Pancreas (tissue), 10 donors: ENCODE measurements at places on chromosomes 2 and 18.

DNA sequence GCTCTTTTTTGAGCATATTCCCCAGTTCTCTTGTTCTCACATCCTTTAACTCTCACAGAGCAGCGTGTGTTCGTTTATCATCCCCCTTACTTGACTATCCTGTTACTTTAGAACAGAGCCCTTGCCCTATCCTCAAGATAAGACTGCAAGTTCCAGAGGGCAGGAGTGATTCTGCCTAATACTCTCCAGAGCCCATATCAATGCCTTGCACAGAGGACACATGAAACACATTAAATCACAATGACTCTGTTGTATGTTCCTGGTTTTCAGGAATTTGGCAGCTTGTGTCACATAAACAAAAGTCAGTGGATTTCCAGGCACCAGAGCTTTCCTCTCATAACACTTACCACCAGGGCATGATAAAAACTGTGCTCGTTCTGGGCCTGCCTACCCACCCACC, 156.7 kb downstream of the RNF144A start:
- no peak for DNase-seq

- no peak for DNase-seq
Observed at GRCh38 chr2:196617430-196617829, 22.1 kb upstream of the CCDC150 start.

GRCh38 chr2:83584672-83585071, 874.4 kb downstream of the SUCLG1 start:
- DNase-seq: no peak

DNA sequence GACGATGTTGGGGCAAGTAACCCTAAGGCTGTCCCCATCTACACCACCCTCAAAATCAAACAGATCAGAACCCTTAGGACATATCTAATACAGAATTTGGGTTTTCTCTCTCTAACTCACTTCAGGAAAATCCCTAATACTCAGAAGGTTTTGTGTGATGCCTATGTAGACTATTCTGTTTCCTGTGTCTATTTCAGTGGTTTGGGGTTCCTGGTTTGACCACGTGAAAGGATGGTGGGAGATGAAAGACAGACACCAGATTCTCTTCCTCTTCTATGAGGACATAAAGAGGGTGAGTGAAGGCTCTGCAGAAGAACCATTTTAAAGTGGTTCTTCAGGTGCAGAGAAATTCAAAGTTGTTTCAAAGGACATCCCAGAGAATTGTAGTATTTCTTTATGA, 16.3 kb downstream of the SULT1C2 start:
- no peak for DNase-seq

GRCh38 chr2:850429-850828, 100.2 kb upstream of the SNTG2 start:
- no peak for DNase-seq

- DNase-seq: no peak
Observed at GRCh38 chr18:32749809-32750208, 23.0 kb downstream of the KLHL14 start.

DNA sequence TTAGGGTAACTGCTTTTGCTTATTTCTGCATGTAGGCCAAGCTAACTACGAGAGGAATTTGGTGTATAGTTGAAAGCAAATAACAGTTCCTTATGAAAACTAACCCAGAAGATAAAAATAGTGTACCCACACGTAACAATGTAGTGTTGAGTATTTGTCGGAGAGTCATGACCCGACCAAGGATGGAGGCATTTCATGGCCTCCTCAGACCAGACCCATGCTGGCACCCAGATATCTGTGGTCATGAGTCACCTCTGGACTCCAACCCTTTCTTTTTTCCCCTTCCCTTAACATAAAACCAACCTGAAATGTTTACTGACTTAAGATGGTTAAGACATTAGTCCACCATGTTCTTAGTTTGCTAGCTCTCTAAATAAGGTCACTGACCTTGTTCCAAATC, 318.7 kb downstream of the NOL4 start:
- DNase-seq: no peak

- DNase-seq: no peak
Observed at GRCh38 chr18:53551868-53552426, 672.5 kb downstream of the MBD2 start.

GRCh38 chr2:209565896-209566582, 142.2 kb downstream of the MAP2 start:
- DNase-seq: no peak

- DNase-seq: no peak
Observed at GRCh38 chr2:10765461-10765860, 44.0 kb downstream of the ATP6V1C2 start.

DNA sequence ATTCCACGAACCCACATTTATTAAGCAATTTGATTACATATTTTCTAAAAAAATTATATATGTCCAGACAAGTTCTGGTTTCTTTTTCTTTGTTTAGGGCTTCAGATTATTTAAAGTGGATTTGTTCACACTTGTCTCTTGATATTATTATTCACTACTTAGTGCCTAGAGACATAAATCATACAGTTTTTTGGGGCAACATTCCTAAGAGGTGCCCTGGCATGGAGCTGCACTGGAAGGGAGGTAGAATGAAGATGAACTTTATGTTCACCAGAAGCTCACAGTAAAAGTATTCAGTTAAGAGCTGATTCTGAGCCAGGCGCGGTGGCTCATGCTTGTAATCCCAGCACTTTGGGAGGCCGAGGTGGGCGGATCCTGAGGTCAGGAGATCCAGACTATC, 762.7 kb upstream of the TMEFF2 start:
- DNase-seq: no peak

GRCh38 chr2:201132518-201132917, 16.6 kb downstream of the CFLAR start:
- DNase-seq: no peak

- no peak for DNase-seq
Observed at GRCh38 chr18:29879763-29880162, 1162.8 kb downstream of the DSC3 start.

- no peak for DNase-seq
Observed at GRCh38 chr18:23887493-23887892, 127.1 kb upstream of the TTC39C start.

DNA sequence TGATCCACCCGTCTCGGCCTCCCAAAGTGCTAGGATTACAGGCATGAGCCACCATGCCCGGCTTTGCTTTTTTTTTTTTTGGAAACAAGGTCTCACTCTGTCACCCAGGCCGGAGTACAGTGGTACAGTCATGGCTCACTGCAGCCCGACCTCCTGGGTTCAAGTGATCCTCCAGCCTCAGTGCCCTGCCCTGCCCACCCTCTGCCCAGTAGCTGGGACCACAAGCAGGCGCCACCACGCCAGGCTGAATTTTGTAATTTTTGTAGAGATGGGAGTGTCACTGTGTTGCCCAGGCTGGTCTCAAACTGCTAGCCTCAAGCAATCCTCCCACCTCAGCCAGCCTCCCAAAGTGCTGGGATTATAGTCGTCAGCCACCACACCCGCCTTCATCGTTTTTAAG, 11.6 kb upstream of the PSD4 start:
- no peak for DNase-seq

DNA sequence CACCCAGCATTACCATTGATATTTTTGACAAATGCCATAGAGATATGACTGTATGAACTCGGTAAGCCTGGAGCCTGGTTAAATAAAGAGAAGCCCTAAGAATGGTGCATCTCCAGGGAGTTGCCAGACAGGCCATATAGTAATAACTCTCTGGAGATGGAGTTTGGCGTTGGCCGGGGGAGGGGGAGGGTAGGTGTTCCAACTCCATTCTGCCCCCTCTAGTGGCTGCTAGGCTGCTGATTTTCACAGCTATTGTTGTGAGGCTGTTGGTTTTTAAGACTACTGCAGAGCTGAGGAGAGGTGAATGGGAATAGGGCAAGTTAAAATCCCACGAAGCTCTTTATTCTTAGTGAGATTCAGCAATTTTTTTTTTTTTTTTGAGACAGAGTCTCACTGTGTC, 99.9 kb downstream of the GALNT14 start:
- no peak for DNase-seq

DNA sequence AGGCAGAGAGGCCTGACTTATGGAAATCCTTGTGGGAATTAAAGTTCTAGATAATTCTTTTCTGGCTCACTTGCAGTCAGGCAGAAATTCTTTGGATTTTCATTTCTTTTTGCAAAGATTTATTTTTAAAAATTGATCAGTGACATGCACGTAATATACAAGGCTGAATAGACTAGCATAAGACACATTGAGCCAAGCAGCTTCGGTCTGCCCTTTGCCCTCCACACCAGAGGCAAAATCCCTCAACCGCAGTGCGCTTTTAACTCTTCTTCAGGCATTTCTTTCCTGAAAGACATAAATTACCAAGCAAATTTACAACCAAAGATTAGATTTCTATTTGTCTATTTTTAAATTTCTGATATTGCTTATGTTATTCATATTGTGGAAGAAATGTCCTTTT, 227.9 kb downstream of the LOXHD1 start:
- no peak for DNase-seq

- no peak for DNase-seq
Observed at GRCh38 chr18:63236406-63236805, 83.2 kb downstream of the BCL2 start.

- DNase-seq: no peak
Observed at GRCh38 chr2:19575641-19576040, 217.2 kb upstream of the OSR1 start.

DNA sequence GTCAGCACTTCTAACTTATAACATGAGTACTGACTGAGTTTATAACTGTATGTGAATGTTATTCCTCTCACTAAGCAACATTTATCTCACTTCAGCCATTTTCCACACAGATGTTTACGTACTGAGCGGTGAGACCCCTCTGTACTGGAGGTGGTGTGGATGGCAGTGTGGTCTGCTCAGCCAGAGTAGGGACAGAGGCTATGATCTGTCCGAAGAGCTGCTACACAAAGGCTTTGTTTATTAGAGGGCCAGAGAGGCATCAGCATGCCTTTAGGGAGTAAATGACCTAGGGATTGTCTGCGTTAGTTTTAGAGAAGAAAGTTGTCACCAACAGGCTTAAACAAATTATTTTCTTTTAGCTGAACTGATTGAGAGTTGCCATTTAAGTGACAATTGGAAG, 23.2 kb upstream of the TACR1 start:
- DNase-seq: no peak

- no peak for DNase-seq
Observed at GRCh38 chr2:181904022-181904632, 12.6 kb downstream of the ITPRID2 start.

DNA sequence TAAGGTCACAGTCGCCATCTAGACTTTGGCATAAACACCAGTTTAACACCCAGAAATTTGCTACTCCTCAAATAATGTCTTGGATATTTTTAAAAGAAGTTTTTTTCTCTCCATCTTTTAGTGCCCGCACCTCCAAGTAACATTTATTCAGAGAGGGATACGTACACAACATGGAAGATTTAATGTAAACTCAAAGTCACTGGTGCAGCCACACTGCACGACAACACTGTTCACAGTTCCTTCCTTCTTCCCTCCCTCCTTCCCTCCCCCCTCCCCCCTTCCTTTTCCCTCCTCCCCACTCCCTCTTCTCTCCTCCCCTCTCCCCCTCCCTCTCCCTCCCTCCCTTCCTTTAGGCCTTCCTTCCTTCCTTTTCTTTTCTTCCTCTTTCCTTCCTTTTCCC, 56.5 kb downstream of the NPPC start:
- no peak for DNase-seq

DNA sequence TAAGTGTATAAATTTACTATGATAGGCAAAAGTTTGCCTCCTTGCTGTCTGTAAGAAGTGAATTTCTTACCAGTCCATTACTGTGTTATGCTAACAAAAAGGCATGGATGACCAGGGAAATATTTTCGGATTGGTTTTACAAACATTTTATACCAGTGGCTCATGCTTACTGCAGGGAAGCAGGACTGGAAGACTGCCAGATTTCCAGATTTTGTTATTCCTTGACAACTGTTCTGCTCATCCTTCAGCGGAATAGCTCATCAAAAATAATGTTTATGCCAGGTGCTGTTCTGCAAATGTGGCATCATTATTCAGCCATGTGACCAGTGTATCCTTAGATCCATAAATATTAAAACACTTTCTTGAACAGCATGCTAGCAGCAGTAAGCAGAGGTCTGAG, 40.4 kb upstream of the NETO1 start:
- no peak for DNase-seq

DNA sequence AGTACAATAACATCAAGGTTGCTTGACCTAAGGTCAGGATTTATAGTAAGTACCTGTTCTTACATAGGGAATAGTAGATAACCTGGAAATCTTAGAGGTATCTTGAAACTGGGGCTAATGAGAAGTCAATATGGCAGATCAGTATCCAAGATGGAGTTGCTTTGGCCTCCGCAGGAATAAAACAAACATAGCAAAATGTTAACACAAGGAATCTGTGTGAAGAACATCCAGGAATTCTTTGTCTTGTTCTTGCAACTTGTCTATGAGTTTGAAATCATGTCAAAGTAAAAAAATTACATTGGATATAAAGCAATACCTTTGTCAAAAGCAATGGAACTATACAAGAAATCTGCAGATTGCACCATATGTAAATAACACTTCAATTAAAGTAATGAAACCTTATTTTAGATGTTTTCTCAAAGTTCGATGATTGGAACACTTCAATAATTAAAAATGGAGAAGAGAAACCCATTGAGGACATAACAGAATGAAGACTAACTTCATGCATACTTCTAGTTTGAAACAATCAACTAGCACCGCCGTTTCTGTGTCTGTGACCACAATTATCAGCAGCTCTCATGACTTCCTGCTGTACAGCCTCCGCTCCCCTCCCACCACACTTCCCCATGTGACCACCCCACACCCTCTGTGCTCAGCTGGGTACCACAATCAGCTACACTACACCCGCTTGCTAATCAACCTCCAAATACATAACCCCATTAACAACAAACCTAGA, 27.6 kb downstream of the C2orf76 start:
- DNase-seq: no peak

- DNase-seq: no peak
Observed at GRCh38 chr18:13641551-13642439, 84.6 kb downstream of the FAM210A start.
